Stromal cell of bone marrow (primary cell): ENCODE measurements at places on chromosomes 2 and 18.

DNA sequence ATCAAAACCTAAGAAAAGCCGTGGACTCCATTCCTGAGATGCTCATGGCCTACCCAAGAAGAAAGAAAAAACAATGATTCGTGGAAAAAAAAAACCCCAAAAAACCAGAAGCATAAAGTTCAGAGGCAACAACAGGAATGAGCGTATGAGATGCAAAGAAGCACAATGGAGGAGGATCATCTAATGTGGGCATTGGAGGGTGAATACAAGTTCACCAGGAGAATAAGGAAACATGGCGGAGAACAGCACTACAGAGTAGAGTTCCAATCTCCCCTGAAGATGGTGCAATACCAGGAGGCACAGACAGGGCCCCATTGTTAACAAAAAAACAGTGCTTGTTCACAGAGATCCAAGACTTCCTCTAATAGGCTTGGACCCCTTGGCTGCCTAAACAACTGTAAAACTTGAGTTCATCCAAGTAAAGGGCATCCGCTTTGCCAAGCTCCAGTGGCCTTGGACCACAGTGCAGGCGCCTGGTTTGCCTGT lies 337.2 kb downstream of the PDE11A start:
- DNase-seq, result no peak

- DNase-seq, result no peak
These were observed 180.7 kb downstream of the SUCLG1 start for GRCh38 chr2:84278386-84278785.

DNA sequence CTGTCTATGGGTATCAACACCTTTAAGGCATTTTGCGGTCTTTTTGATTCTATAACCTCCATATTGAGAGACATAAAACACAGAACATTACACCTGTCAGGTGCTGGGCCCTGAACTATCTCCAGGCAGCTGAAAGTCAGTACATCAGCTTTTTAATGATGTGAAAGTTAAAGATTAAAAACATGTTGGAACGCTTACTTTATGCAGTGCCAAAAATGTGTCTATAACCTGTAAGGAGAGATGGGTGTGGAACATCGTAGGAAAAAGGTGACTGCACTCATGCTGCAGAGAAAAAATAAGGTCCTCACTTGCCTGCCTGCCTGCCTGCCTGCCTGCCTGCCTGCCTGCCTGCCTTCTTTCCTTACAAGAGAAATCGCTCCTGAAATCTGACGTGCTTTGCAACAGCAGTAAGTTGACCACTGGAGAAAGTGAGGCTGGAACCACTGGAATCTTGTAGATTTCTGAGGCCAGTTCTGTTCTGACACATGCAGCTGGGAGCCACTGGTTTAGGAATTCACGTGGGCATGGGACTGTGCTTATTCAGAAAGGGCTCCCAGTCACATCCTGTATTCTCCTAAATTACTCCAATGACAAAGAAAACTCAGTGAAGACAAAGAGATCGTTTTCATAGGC lies 34.1 kb downstream of the BCL11A start:
- peak; percentile 18 for DNase-seq

DNA sequence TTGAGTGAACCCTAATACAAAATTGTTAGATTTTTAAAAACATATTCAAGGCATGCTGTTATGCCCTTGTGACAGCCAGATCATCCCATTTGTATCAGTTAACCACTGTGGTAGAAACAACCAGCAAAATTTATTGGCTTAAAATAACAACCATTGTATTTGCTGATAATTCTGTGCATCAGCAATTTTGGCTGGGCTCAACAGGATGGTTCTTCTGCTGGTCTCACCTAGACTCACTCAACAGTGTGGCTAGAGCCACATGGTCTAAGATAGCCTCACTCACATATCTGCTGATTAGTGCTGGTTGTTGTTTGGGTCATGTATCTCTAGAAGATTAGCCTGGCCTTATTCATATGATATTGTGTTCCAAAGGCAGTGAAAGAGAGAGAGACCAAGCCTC lies 160.1 kb upstream of the GATA6 start:
- DNase-seq, result no peak

GRCh38 chr2:26959331-26959730 lies 11.1 kb upstream of the MAPRE3 start:
- no peak for DNase-seq

- no peak for DNase-seq
These were observed 115.2 kb upstream of the EPAS1 start for GRCh38 chr2:46181789-46182530.

GRCh38 chr2:182595650-182596049 lies 120.4 kb upstream of the DNAJC10 start:
- no peak for DNase-seq

DNA sequence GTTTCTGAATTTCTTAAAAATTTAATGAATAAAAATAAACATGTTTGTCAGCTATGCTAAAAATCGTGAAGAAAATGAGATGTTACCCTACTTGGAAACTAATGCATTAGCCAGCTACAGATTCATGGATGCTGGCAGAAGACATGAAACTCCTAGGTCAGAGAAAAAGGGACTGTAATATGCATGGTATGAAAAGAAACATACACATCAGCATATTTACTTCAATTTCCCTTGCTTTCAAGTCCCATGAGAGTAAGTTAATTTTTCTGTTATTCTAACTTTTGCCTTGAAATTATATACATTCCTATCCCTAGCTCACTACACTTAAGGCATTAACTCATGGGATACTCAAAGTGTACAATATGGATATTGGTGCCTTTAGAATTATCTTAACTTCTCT lies 2041.4 kb upstream of the LRRTM1 start:
- DNase-seq, result no peak
